ENCODE measurements at places on chromosomes 16 and 17.
A peak's percentile ranks its signal among the peaks of the same experiment; 100 is the strongest.

DNA sequence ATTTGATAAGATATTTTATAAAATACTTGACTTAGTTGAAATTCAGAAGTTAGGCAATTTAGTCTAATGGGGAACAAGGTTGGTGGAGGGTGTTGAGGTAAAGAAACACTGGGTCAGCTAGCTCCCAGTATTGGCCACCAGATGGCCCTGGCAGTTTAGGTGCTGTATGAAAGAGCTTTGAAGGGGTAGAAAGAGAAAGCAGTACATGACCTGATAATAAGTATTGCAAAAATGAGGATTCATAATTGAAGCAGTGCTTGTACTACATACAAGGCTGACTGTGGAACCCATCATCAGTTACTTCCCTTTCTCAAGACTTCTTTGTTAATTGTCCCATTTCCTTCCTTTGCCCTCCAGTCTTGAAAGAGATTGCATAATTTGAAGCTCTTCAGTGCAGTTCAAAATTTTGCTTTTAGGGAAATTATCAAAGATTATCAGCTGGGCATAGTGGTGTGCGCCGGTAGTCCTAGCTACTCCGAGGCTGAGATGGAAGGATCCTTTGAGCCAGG is 29.4 kb downstream of the TANC2 start:
- DNase-seq, result no peak

GRCh38 chr17:56434610-56435009 is 158.9 kb upstream of the NOG start:
- DNase-seq, result no peak

- no peak for DNase-seq
Observed at GRCh38 chr16:66103211-66103610, 263.3 kb upstream of the CDH5 start.

DNA sequence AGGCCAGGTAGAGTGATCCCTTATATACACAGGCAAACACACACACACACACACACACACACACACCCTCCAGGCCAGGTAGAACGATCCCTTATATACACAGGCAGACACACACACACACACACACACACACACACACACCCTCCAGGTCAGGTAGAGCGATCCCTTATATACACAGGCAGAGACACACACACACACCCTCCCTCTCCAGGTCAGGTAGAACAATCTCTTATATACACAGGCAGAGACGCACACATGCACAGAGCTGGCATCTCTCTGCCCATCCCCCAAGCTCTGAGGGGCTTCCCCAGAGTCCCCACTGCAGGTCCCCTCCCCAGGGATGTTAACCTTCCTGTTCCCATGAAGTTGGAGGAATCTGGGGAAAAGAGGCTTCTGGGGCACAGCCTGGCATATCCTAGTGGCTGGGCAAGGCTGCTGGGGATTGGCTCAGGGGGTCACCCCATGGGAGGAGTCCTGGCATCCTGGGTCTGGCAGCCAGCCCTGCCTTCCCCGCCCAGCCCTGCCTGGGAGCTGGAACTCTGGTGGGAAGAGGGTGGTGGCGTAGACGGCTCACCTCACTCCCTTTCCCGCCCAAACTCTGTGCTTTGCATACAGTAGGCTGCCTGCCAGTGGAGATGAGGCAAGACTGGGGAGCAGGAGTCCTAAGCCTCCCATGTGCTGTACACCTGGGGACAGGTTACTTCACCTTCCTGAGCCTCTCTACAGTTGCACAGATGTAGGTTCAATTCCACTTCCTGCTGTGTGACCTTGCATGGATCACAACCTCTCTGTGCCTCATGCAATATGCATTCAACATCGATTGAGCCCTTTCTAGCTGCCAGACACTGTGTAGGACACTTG is 41.8 kb downstream of the TEKT5 start:
- no peak for DNase-seq

GRCh38 chr17:27873746-27874145 is 19.4 kb downstream of the LYRM9 start:
- DNase-seq, result no peak

GRCh38 chr16:54053891-54054820 is 232.4 kb downstream of the IRX3 start:
- no peak for DNase-seq

DNA sequence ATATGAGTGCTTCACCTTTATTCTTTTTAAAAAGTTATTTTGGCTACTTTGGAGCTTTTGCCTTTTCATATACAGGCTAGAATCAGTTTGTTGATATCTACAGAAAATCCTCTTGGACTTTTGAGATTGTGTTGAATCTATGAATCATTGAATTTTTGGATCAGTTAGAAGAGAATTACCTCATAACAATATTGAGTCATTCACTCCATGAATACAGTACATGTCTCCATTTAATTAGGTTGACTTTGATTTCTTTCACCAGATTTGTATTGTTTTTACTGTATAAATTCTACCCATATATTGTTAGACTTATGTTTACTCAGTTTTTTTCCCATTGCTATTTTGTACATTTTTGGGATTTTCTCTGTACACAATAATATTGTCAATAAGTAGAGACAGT is 54.4 kb downstream of the TAOK1 start:
- DNase-seq, result no peak

DNA sequence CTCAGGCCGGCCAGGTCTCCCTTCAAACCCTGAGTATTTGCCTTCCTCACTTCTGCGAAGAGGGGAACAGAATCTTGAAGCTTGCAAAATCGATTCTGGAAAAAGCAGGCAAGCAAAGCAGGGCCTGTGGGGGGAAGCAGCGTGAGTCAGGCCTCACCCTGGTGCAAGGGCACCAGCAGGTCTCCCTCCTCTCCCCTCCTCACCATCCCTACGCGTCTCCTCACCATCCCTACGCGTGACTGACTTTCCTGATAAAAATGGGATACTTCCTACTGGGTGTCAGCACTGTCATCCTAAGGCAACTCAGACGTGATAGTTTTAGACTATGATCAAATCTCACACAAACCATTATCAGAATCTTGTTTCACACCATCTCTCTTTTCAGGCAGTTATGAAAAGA is 12.1 kb downstream of the CMTM3 start:
- DNase-seq, result no peak

DNA sequence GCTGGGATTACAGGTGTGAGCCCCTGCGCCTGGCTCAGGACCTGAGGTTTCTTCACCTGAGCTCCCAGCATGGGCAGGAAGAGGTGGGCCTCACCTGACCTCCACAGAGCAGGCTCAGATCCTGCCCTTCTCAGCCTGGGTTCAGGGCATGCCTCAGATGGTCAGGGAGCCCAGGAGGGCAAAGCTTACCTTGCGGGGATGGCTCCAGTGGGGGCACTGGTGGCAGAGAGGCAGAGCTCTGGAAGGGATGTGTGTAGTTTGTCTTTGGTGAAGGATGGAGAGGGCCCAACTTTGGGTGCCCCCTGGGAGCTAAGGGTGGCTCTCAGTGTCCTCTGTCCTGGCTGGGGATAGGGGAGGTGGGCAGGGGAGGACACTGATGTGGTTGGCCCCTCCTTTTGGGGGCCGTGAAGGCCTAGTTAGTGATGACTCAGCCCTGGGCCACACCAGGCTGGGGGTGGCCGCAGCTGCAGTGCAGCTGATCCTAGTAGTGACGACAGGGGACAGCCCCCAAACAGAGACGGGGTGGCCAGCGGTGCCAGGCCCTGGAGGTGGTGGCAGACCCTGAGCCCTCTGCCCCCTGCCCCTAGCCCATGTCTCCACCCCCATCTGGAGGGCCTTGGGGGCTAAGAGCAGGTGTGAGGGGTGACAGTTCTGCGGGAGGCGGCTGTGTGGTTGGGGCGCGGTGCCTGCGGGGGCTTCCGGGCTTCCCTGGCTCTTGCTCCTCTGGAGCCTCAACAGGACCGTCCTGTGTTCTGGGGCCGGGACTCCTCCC is 5.8 kb downstream of the NHERF2 start:
- no peak for DNase-seq

GRCh38 chr16:31477220-31478216 is 5.4 kb upstream of the SLC5A2 start:
- no peak for DNase-seq

DNA sequence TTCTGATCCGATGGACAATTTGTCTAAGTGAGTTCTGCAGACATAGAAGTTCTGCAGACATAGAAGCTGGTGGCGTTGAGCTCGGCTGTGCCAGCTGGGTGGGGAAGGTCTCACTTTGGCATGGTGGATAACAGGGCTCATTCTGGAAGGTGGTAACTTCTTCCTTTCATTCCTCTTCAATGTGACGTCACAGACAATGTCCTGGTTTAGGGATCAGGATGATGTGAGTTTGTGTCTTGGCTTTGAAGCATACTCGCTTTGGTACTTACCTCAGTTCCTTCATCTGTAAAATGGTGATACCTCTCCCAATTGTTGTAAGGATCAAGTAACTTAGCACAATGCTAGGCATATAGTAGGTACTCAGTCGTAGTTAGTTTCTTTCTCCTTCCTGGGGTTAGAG is 408.8 kb upstream of the ASIC2 start:
- no peak for DNase-seq

GRCh38 chr17:82103553-82104451 is 5.8 kb upstream of the FASN start:
- DNase-seq, result no peak

- no peak for DNase-seq
Observed at GRCh38 chr16:92431-93339, 14.7 kb downstream of the MPG start.

GRCh38 chr16:23608194-23608593 is 12.1 kb upstream of the NDUFAB1 start:
- DNase-seq, result no peak

DNA sequence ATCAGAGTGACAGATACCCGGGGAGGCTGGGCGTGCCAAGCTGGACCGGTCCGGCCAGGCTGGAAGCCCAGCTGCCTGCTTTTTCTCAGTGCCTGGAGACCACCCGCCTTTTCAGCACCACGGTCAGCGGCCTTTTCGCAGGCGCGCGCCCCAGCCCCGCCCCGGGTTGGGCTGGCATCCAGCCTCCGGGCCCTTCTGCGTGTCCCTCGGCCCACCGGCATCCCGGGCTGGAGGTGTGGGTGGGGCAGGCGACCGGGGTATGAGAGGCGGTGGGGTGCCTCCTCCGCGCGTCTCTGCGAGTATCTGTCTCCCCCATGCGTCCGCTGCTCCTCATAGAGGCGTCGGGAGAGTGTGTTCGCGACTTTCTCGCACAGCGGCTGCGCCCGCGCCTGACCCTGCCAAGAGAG is 102.5 kb downstream of the MRM1 start:
- DNase-seq, result no peak

- DNase-seq, result no peak
Observed at GRCh38 chr16:70652322-70652721, 6.0 kb downstream of the IL34 start.

GRCh38 chr17:56939869-56940484 is 20.9 kb downstream of the COIL start:
- no peak for DNase-seq

- no peak for DNase-seq
Observed at GRCh38 chr17:80429356-80430275, 14.6 kb downstream of the ENDOV start.

- no peak for DNase-seq
Observed at GRCh38 chr16:67016681-67017420, 12.1 kb upstream of the CBFB start.

DNA sequence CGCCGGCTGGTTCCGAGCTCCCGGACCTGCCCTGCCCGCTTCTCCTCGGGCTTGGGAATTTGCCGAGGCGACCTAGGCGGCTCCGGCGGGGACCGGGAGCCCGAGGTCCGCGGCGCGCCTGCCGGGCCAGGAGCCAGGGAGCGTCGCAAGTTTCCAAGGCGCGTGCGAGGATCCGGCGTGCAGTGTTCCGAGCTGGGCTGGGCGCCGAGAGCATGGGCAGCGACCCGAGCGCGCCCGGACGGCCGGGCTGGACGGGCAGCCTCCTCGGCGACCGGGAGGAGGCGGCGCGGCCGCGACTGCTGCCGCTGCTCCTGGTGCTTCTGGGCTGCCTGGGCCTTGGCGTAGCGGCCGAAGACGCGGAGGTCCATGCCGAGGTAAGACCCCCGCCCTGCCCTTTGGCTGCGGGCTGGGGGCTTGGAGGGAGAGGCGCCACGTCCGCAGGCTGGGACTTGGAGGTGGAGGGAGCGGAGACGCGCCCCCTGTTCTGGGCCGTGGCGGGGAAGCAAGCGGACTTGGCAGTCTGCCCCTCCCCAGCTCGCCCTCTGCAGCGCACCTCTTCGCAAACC is 668 bp downstream of the MMP15 start:
- no peak for DNase-seq

- DNase-seq, result no peak
Observed at GRCh38 chr16:14070555-14070876, 603 bp upstream of the MRTFB start.

DNA sequence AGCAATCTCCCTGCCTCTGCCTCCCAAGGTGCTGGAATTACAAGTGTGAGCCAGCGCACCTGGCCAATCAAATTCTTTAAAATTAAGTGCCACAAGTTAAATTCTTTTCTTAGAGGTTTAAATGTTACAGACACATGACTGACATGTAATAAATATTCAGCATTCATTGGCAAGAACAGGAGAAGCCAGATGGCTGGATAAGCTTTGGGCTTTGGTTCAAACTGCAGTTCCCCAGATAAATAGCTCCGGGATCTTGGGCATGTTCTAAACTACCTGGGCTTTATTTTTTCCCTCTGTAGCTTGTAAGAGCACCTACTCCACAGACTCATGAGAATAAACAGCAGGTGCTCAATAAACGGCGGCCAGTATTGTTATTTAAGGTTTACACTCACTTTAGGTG is 34.1 kb downstream of the ABAT start:
- DNase-seq, result no peak

DNA sequence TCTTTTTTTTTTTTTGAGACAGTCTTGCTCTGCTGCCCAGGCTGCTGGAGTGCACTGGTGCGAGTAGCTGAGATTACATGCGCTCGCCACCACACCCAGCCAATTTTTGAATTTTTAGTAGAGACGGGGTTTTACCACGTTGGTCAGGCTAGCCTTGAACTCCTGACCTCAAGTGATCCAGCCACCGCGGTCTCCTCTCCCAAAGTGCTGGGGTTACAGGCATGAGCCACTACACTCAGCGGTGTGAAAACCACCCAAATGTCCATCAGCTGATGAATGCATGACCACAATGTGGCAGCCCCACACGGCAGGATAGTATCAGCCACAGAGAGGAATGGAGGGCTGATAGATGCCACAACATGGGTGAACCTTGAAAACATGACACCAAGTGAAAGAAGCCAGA is 2.1 kb downstream of the P2RX5 start:
- no peak for DNase-seq

GRCh38 chr17:51610155-51610554 is 349.8 kb downstream of the UTP18 start:
- DNase-seq, result no peak

DNA sequence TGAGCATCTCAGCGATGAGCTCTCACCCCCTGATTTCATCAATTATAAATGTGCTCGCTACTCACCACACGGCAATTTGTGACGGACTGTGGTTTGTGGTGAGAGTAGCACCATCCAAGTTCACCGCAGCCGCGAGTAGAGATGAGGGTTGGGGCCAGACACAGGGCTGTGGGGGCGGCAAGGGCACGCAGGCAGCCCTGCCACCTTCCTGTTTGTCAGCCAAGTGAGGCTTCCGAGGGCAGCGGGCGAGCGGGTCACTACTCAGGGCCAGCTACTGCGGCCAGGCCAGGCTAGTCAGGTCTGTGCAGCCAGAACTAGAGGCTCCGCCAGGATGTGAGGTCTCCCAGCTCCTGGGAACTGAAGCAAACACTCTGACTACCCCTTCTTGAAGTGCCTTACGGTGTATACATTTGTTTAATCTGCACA is 39.6 kb upstream of the MEOX1 start:
- peak; percentile 8 for DNase-seq

Data from stimulated activated CD8-positive, alpha-beta memory T cell treated with anti-CD3 and anti-CD28 coated beads, Interleukin-4, amount 100 ng/mL, for 1 hour (primary cell).